Activated naive CD4-positive, alpha-beta T cell (primary cell): ENCODE measurements at places on chromosomes 7 and 10.

- no peak for DNase-seq
These were observed 46.7 kb downstream of the SHOC2 start for GRCh38 chr10:110966146-110966545.

DNA sequence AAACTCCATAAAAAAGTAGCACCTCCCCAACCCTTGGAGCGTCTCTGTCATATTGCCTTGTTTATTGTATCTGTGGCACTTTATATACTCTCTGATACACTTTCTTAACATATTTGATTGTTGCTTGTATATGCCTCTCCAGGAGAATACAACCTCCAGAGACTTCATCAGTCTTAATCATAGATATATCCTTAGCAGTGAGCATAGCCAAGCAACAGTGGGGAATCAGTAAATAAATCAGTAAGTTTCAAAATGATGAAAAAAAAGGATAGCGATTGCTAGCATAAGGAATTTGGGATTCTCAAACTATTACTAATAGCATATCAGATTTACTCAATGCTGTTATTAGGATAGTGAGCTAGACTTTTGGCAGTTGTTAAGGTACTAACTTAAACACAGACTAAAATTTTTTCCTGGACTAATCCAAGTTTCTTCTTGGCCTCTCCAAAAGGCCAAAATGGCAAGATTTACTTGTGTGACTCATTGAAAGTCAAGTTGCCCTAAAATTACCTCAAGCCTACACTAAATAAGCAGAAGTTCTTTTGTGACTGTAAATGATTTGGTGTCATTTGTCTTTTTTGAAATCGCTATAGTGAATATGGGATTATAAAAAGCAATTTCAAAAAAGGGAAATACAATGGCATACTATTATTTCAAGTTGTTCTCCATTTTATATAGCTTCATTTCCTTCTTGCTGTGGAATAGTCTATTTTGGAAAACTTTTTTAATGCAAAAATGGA lies 177.9 kb downstream of the CHN2 start:
- no peak for DNase-seq

DNA sequence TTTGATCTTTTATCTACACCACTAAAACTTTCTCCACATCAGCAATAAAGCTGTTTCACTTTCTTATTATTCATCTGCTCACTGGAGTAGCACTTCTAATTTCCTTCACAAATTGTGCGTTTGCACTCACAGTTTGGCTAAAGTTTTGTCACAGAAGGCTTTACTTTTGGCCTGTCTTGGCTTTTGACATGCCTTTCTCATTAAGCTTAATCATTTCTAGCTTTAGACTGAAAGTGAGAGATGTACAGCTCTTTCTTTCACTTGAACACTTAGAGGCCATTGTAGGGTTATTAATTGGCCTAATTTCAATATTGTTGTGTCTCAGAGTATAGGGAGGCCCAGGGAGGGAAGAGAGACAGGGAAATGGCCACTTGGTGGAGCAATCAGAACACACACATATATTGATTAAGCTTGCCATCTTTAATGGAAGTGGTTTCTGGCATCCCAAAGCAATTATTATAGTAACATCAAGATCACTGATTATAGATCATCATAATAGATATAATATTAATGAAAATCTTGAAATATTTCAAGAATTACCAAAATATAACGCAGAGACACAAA lies 512.5 kb downstream of the ETV1 start:
- no peak for DNase-seq

GRCh38 chr10:84254552-84255478 lies 10.0 kb downstream of the RGR start:
- no peak for DNase-seq

GRCh38 chr10:65294329-65294728 lies 1631.5 kb upstream of the LRRTM3 start:
- no peak for DNase-seq

GRCh38 chr7:6259257-6259656 lies 13.2 kb downstream of the CYTH3 start:
- DNase-seq = no peak

DNA sequence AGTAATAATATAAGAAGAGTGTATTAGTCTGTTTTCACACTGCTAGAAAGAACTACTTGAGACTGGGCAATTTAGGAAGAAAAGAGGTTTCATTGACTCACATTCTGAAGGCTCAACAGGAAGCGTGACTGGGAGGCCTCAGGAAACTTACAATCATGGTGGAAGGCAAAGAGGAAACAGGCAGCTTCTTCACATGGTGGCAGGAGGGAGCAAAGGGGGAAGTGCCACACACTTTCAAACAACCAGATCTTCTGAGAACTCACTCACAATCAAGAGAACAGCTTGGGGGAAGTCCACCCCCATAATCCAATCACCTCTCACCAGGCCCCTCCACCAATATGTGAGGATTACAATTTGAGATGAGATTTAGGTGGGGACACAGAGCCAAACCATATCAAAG lies 212.5 kb upstream of the HDAC9 start:
- no peak for DNase-seq

DNA sequence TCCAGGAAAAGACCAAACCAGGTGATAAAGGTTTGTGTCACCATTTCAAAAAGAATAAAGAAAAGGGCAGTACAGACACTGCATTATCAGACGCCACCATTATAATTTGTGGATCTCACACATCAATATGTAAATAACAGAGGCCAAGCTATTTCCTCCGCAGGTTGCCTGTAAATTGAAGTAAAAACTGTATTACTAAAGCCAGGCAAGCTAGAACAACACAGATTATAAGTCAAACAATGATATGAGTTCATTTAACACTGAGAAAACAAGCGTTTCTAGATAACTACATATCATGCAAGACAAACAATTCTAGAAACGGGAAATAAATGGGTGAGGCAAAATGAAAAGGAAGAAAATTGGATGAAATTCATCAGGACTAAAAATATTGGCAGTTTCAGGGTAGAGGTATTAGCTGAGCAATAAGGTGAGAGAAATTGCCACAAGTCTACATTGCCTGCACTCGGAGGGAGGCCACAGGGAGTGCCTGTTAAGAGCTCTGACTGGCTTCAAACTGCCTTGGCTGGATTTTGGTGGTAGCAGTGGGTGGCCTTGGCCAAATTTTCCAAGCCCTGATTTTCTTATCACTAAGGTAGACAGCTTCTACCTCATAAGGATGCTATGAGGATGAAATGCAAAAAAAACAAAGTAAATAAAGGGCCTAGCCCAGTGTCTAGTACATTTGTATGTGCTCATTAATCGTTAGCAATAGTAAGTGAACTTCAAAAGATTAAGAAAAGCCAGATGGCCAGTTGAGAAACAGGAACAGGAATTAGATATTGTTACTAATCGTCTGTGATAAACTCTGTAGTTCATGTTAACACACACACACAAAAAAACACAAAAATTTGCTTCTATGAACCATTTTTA lies 240.0 kb upstream of the NFE2L3 start:
- no peak for DNase-seq
